Dermis microvascular lymphatic vessel endothelial cell (primary cell): ENCODE measurements at places on chromosomes 1 and 21. TPM values are rescaled to one million over a fixed set of nuclear protein-coding genes. Genes with fewer than 3 reads are reported as not detected.

GRCh38 chr21:38878379-38879179, 72.8 kb downstream of the ETS2 start:
- DNase-seq, result no peak

GRCh38 chr21:31688603-31689368, 29.3 kb downstream of the SOD1 start:
- no peak for DNase-seq

DNA sequence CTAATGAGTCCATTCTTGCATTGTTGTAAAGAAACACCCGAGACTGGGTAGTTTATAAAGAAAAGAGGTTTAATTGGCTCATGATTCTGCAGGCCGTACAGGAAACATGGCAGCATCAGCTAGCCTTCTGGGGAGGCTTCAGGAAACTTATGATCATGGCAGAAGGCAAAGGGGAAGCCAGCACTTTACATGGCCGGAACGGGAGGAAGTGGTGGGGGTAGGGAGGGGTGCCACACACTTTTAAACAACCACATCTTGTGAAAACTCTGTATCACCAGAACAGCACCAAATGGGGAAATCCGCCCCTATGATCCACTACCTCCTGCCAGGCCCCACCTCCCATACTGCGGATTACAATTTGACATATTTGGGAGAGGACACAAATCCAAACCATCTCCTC, 43.9 kb downstream of the NOS1AP start:
- DNase-seq, result no peak

- DNase-seq, result peak; percentile 78
Observed at GRCh38 chr1:44036409-44037139, 5.3 kb upstream of the SLC6A9 start.

DNA sequence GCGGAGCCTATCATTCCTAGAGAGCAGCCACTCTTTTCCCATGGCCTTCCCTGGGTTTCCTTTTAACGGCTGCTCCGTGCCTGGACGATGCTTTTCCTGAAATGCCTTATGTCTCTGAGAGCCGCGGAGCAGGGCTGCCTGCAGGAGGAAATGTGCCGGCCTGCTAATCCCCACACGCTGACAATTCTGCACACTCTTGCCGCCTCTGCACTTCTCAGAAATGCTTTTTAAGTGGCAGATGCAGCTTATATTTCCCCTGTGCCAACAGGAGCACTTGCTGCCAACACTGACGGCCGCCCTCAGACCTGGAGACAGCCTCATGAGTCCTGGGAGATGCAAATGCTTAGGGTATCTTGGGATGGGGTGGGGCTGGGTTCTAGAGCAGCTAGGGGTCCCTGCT, 253.2 kb downstream of the GRIK3 start:
- DNase-seq, result no peak

DNA sequence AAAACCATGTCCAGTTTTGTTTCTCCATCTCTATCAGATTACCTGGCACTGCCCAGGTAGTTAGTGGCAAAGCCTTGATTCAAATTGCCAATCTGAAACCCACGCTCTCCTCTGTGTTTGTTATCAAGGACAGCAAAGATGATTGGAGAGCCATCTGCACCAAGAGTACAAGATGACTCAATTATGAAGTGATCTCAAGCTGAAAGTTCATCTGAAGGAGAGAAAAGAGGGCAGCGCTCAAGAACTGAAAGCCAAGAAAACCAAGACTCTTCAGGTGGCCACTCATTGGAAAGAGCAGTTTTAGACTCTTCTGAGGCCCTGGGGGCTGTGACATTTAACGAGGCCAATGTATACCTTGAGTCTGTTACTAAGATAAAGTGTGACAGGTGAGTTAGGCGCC, 13.8 kb downstream of the RXRG start:
- DNase-seq, result no peak

GRCh38 chr1:200556002-200556401, 64.5 kb downstream of the KIF14 start:
- DNase-seq, result no peak

- no peak for DNase-seq
Observed at GRCh38 chr1:52913537-52913936, 8.0 kb downstream of the ECHDC2 start.

GRCh38 chr1:101071470-101071891, 45.9 kb upstream of the DPH5 start:
- no peak for DNase-seq

DNA sequence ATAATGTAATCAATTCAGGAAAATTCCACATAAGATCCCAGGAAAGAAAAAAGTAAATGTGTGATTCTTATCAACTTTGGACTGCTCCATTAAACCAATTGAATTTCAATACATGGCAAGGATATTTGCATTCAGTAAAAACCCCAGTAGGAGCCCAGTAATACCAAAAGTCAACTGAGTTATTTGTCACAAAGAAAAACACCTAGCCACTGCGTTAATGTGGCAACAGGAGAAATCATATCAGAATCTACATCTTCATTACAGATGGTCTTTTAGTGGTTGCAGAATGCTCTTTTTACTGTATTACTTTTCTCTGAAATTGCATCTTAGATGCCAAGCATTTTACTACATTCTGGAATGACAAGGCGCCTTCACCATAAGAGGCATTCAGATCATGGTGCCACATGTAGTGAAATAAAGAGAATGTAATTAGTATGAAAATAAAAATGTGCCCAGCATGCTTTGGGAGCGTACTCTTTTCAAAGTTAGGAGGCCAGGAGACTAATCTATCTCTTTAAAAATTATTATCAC, 180.7 kb downstream of the PATJ start:
- DNase-seq, result no peak

DNA sequence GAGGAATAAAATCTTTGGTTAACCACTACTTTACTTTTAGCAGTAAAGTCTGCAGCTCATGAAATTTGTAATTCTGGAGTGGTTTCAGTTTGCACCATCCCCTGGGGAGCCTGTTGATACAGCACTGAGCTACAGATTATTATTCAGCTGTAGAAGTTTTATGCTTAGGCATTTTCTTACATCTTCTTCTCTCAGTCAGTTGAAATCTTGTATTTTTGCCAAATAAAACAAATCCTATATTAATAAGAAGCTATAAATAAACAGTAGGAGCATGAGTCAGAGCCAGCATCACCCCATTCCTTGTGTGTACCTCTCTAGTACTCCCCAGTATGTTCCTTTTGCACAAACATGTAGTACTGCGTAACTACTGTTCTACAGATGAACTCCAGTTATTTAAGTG, 118.9 kb downstream of the ATF6 start:
- peak; percentile 67 for DNase-seq

- DNase-seq, result no peak
Observed at GRCh38 chr1:23171181-23171755, 2.6 kb upstream of the LUZP1 start.

GRCh38 chr1:9248341-9249262, 14.0 kb downstream of the H6PD start:
- no peak for DNase-seq

DNA sequence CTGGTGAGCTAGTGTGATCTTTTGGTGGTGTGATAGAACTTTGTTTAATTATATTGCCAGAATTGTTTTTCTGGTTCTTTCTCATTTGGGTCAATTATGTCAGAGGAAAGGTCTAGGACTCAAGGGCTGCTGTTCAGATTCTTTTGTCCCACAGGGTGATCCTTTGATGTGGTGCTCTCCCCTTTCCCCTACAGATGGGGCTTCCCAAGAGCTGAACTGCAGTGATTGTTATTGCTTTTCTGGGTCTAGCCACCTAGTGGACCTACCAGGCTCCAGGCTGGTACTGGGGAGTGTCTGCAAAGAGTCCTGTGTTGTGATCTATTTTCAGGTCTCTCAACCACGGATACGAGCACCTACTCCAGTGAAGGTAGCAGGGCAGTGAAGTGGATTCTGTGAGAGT, 25.9 kb upstream of the CD84 start:
- no peak for DNase-seq

DNA sequence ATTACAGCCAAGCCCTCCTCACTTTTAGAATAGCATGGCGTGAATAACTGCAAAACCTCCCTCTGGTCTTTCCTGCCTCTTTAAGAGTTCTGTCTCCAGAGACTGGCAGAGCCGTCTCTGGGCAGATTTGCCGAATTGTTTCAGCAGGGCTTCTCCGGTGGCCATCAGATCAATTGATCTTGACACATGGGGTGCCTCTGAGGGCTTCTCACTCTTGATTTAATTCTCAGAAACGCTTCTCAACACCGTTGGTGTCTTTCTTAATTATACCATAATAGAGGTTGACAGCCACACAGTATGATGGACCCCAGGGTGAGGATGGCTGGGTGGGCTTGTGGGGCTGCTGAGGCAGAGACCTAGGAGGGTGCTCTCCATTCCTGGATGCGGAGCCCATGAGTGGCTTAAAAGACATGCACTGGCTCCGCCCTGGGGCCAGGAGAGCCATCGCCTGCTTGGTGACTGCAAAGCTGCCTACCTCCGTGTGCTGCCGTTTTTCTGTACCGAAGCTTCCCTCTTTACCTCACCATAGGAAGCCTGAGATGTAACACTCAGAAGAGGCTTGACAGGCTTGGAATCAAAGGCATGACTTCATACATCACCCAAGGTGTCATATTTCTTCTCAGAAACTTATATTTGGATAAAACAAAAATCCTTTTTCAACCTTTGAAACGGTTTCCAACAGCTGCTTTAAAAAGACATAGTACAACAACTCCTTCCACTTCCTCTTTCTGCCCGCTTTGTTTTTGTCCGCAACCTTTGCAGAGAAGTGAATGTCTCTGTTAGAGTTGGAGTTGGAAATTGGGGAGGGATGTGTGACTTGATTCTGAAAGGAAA, 82.9 kb downstream of the GALNT2 start:
- DNase-seq, result no peak

- DNase-seq, result no peak
Observed at GRCh38 chr1:34714386-34714785, 40.5 kb upstream of the GJB5 start.

DNA sequence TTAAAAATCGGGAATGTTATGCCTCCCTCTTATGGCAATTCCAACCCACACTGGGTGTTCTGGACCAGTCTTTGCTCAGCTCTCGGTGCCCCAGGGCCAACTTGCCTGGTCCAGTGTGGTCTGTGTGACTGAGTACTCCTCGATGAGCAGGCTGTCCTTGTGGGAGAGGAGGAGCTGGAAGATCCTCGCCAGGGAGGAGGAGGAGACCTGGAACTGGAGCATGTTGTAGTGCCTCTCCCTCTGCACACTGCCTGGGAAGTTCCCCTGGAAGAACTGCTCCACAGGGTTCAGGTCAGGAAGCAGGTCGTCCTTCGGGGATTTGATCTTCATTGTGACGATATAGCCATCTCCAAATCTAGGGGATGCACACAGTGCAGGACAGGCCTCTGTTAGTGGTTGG, 88.5 kb upstream of the GCLM start:
- no peak for DNase-seq

GRCh38 chr1:54564312-54565112, 16.5 kb downstream of the ACOT11 start:
- DNase-seq, result no peak

DNA sequence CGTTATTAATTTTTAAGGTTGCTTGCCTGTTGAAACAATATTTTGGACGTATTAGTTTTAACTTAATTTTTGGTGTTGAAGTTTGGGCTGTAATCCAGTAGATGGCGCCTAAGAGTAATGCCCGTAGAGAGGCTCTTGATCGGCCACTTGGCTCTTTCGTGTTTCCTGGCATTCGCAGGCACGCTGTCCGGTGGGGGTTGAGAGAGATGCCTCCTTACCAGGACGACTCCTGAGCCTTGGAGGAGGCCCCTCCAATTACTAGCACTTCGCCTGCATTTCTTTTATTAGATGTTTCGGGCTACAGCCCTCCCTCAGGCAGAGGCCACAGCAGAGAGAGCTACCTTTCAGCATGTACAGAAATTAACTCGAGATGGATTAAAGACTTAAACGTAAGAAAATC, 12.0 kb downstream of the OR2M4 start:
- DNase-seq, result peak; percentile 18

- DNase-seq, result no peak
Observed at GRCh38 chr1:2073382-2074230, 23.4 kb downstream of the PRKCZ start.

DNA sequence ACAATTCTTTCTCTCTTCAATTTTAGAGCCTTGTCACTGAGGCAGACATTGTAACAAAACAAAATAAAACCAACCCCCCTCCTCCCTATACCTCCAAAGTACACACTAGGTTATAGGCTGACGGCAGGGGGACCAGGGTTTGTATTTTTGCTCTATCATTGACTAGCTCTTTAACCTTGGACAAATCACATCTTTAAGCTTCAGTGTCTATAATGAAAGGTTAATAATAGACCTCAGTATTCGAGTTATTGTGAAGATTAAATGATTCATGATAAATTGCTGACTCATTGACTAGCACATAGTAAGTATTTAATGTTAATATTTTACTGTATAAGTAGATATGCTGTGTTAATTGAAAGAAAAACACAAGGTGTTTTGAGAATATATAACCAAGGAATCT, 1267.6 kb upstream of the ADGRL2 start:
- no peak for DNase-seq

GRCh38 chr1:6049419-6049818, 3.7 kb downstream of the KCNAB2 start:
- DNase-seq, result no peak

GRCh38 chr1:26468911-26469310, 3.3 kb upstream of the HMGN2 start:
- DNase-seq, result no peak

DNA sequence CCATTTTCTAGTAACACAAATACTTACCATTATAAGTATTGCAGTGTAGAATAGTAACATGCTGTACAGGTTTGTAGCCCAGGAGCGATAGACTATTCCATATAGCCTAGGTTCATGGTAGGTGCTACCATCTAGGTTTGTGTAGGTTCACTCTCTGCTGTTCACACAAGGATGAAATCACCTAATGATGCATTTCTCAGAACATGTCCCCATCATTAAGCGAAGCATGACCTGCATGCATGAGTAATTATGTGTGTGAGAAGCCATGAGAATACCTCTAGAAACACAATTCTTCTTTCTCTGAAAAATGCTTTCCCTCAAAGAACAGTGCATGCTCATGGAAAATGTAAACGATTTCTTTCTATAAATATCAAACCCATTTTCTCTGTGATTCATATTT, 69.3 kb downstream of the NR5A2 start:
- DNase-seq, result no peak

- no peak for DNase-seq
Observed at GRCh38 chr1:6832531-6833188, 47.4 kb downstream of the CAMTA1 start.

DNA sequence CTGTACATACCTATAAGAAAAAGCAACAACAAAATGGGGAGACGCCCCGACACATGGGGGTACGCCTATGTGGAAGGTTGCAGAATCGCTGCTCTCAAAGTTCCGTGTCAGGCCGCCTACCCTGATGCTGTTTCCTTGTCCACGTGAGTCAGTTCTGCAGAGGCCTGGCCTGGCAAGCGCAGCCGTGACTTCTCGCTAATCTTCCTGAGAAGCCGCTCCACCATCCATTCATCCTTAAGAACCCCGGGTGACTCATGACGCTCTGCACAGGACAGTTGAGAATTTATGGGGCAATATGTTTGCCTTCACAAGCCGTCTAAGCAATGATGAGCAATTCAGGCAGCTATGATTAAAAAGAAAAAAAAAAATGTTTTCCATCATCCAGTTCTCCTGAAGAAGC, 122.3 kb upstream of the TMPRSS2 start:
- DNase-seq, result no peak

- no peak for DNase-seq
Observed at GRCh38 chr1:186958520-186958919, 129.8 kb downstream of the PLA2G4A start.

Gene SPATA46
- not detected in 2 replicates for total RNA-seq

Gene S100A11
- 17.1 and 23.1 TPM in 2 replicates for total RNA-seq

Gene C1orf87
- not detected in 2 replicates for total RNA-seq

Gene VASH2
- total RNA-seq, result 0.13 TPM in 2 replicates

Gene CA6
- not detected in 2 replicates for total RNA-seq

Gene CRYAA
- not detected in 2 replicates for total RNA-seq

Gene OVAAL
- total RNA-seq, result not detected in 2 replicates

Gene ARID1A
- total RNA-seq, result 7.3 and 15.2 TPM in 2 replicates

Gene KPRP
- total RNA-seq, result not detected in 2 replicates

Gene TMIGD3
- not detected in 2 replicates for total RNA-seq
